ENCODE measurements at places on chromosomes 2 and 18.

DNA sequence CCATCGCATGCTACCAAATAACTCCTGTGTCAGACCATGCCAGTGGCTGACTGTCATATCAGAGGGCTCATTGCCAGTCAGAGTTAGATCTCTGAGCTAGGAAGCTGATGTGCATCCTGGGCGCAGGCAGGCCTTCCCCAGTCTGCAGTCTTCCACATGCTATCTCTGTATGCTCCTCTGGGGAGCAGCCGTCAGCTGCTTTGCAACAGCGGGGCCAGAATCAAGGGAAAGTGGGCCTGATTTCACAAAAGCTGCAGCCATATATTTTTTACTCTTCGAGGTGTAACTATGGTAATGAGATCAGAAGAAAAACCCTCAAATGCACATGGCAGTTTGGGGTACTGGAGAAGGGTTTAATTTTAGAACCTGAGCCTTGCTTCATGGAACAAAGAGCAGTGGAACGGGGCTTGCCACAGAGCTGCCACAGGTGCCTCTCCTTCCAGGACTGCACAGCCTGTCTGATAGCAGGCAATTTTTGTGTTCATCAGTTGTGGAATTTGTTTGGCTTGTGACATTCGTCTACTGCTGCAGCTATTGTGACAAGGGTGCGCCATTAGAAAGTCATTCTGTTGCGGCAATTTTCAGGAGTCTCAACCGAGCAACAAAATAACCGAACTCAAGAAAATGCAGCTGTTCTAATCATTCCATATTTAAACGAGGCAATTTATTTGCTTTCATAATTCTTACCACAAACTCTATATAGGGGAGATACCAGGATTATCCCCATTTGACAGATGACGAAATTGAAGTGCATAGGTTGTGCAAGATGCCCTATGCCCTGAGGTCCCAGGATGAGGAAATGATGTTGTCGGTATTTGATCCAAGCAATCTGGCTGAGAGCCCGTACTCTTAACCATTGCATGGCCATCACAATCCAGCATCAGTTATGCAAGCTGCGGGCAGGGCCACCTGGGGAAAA lies 109.6 kb upstream of the CYRIA start:
- DNase-seq, result no peak

- DNase-seq, result no peak
Observed at GRCh38 chr18:54783139-54783538, 45.1 kb upstream of the RAB27B start.

- no peak for DNase-seq
Observed at GRCh38 chr2:160371251-160372009, 122.2 kb downstream of the RBMS1 start.

GRCh38 chr18:72601481-72601880 lies 57.3 kb upstream of the CBLN2 start:
- no peak for DNase-seq

DNA sequence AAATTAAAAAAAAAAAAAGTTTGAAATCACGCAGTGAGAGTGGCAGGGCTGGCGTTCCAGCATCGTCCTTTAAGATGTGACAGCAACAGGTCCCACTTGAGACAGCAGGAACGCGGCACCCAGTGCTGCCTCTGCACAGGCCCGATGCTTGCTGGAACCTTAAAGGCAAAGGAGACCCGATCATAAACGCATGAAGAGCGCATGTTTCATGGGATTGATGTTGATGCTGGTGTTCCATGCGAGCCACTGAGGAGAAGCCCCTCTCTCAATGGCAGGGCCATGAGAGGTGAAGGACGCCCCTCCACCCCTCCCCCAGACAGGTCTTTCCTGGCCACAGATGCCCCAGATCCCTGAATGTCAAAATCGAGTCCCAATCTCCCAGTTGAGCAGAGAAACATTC lies 17.9 kb upstream of the ALPI start:
- DNase-seq, result no peak

DNA sequence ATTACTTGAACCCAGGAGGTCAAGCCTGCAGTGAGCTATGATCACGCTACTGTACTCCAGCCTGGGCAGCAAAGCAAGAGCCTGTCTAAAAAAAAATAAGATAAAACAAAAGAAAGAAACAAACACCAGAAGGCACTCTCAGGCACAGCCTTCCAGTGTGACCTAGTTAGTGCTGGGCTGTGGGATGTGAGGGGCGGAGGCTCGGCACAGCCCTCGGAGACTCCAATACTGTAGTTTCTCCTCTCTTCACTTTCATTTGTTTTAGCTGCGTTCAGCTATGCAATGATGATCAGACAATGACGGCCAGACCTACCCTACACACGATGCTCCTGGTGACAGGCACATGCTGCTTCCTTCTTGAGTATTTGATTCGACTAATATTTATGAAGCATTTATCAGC lies 127.7 kb downstream of the SOCS6 start:
- no peak for DNase-seq

DNA sequence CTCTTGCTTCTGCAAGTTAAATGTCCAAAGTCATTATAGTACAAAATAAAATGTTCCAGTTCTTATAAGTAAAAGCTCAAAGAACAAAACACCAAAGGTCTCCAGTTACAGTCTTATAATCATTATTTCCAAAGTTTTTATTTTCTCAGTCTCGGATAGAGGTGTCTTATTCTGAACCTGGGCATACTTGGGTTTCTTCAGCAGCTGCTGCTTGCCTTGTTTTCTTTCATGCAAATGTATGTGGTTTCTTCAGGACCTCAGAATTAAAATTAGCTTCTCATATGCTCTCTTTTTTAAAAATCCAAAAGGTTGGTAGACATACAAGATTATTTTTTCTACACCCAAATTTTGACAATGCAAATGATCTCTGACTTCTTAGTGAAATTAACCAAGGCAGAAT lies 383.0 kb downstream of the METTL4 start:
- DNase-seq, result no peak

DNA sequence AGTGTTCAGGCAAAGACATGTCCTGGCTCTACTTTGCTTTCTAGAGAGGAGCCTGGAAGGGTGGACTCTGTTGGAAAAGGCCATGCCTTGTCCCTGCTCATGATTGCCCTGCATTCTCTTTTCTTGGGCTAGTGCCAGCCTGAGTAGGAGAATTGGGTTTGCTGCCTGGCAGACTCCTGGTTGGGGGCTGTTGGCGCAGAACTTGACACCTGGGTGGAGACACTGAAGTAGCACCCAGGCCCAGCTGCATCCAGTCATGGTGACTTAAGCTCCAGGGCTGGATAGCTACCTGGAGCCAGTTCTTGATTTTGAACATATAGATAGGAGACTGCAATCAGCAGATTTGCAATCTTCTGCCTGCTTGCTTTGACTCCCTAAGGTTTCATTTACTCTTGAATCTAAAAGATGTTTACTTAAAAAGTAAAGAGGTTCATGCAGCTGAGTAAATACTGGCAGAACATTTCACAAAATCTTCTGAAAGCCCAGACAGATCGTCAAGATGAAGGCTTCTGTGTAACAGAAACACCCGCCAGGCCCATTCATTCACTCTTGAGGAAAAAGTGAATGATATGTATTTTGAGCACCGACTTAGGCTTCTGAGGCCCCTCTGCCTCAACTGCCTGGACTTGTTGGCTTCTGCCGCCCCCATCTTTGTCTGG lies 38.0 kb upstream of the YWHAQ start:
- no peak for DNase-seq

GRCh38 chr2:62736899-62737559 lies 31.5 kb downstream of the EHBP1 start:
- DNase-seq, result no peak

- no peak for DNase-seq
Observed at GRCh38 chr2:85589982-85590791, 5.4 kb upstream of the RNF181 start.

DNA sequence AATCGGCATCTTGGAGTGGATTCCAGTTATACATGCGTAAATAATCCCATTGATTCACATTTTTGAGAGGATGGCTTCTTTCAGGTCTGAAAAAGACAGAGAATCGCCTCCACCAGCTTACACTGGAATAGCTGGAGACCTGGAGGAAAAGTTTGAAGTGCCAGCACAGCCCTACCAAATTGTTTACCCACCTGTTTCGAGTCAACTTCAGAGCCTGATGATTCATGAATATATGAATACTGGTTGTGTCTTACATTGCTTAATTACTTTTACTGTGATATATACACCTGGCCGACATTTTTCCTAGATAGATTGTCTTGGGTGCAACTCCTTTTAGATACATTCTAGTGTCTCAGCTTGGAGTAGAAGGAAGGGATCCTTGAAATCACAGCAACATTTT lies 335 bp upstream of the NCKAP5 start:
- DNase-seq, result no peak

- DNase-seq, result no peak
Observed at GRCh38 chr2:29195796-29196195, 80.6 kb downstream of the CLIP4 start.

DNA sequence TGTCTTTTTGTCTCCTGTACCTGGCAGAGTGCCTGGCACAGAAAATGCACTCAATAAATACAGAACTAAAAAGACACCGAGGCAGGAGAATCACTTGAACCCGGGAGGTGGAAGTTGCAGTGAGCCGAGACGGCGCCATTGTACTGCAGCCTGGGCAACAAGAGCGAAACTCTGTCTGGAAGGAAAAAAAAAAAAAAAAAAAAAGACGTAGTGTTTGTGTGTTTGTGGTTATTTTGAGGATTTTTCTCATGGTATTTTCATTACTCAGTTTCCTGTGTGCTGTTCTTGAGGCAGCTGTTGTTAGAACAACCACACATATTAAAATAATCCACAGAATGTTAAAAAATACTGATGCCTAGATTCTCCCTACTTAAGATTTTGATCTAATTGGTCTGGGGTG lies 519.2 kb upstream of the SPHKAP start:
- no peak for DNase-seq

DNA sequence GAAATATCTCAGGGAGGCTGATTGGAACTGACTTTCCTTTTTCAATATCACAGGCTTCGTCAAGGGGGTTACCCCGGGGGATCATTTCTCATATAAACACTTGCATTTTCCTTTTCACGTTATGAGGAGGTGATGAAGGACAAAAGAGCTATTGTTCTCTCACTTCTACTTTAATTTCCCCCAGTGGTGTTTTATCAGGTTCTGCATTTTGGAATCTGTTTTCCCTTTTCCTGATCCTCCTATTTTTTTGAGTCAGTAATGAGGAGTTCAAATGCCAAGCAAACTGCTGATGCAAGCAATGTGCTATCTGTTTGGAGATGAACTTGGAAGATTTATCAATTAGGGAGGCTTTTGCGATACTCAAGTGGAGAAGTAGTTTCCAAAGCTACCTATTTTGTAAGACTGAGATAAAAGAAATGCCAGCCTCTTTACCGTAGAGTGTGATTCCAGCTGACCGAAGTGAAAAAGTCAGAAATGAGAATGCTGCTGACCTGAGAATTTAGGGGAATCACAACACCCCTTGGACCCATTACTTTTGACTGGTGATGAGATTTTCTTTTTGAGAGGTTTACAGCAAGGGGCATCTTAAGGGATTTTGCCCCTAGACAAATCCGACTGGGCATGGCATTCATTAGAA lies 556.0 kb downstream of the RNF144A start:
- DNase-seq, result no peak

GRCh38 chr2:182412858-182413257 lies 14.0 kb downstream of the PDE1A start:
- DNase-seq, result no peak

DNA sequence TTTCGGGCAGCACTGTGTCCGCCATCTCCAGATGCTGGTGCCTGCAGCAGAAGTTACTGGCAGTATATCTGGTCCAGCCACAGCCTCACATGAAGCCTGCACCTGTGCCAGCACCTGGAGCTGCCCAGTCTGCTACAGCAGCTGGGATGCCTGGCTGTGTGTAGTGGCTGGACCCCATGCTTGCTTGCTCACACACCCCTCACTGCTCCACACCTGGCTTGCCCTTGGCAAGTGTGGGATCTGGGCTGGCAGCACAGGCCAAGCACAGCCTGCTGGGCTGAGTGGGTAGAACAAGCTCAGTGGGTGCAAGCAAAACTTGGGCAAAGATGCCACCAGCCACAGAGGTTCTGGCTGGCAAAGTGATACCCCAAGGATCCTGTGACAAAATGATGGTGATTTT lies 209.4 kb upstream of the RASGRP3 start:
- no peak for DNase-seq

DNA sequence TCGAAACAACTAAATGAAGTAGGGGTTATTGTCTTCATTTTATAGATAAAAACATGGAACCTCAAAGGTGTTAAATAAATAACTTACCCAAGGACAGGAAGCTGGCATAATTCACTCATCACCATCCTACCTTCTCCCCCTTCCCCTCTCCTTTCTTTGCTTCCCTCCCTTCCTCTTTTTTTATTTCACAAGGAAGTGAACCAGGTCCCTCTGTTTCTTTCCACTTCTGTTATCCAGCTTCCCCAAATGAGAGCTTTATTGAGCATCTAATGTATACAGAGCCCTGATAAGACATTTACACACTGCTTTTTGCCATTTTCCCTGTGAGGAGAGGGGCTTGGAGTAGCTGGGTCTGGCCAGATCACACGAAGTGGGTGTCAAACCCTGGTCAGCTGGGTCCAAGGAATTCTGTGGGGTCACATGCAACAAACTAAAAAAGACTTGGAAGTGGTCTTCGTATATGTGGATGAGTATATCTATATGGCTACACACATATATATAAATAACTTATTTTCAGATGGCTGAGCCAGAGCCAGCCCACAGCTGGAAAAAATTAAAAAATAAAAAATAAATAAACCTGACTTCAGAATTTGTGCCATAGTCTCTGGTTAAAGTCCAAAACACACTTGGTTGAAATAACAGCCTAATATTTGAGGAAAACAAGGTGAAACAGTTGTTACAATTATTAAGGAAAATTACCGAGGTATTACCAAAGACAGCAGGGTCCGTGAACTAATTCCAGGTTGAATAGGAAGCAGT lies 49.3 kb upstream of the FOSL2 start:
- no peak for DNase-seq

- DNase-seq, result no peak
Observed at GRCh38 chr2:109054865-109055264, 65.8 kb upstream of the EDAR start.

DNA sequence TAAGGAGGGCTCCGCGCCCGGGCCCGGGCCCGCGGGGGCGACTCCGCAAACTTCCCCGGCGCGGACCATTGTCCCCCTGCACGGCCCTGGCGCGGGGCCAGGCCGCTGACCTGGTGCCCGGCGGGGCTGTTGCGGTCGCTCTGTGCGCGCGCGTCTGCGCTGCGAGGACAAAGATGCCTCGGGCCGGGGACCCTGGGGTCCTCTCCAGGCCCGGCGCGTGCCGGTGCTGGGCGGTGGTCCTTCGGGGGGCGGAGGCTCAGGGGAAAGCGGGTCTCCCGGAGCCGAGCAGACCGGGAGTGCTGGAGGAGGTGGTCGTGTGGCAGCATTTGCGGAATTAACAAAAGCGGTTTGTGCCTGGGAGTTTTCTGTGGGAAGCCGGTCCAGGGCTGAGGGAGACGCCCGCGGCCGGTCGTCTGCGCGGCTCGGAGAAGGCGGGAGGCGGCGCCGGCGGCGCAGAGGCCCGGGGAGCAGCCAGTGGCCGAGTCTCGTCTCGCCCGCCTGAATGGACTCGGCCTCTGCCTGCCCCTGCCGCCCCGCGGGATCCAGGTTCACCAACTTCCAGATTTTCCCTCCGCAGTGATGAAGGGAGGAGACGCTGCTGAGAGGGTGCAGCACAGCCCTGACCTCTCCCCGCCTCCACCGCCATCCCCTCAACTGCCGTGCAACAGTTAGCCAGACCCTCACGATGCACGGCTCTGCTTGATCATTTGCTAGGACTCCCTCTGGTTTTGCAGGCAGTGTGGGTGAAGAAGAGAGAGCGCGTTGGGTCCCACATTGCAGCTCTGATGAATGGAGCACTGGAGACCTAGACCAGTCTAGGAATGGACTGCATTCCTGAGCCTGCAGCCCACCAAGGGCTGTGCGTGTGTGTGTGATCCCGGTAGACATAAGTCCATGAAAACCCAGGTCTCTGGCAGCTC lies 705 bp downstream of the EFR3B start:
- DNase-seq, result peak; percentile 4
